ENCODE measurements at places on chromosomes 3 and 15.

DNA sequence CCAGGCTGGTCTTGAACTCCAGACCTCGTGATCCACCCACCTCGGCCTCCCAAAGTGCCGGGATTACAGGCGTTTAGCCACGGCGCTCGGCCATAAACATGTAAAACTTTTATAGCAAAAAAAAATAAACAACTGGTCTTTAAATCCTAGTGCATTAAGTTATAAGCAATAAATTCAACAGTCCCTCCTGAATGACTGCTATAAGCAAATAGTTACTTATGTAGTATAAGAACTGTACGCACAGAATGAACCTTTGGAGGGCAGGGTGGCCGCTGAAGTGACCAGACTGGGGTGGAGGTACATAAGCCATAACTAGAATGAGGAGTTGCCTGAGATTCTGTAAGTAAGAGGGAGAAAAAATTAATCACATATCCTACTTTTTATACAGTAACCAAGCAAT lies 12.6 kb downstream of the CCDC14 start:
- no peak for DNase-seq

- no peak for DNase-seq
Observed at GRCh38 chr3:8990266-8991215, 27.3 kb upstream of the RAD18 start.

DNA sequence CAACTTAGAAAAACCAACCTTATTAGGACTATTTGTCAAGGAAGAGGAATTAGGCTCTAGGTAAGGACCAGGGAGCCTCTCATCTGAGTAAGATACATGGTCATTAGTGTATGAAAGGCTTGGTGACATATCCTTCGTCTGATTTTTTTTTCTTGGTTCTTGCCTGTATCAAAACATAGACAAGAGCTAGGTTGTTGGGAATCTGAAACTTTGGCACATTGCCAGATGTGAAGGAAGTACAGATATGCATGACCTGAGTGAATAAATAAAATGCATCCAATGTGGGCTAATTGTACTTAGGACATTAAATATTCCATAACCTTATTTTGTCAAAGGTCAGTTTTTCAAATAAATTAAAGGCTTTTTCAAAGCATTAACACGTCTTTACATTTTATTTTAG lies 151.8 kb downstream of the SYNPR start:
- DNase-seq = no peak

DNA sequence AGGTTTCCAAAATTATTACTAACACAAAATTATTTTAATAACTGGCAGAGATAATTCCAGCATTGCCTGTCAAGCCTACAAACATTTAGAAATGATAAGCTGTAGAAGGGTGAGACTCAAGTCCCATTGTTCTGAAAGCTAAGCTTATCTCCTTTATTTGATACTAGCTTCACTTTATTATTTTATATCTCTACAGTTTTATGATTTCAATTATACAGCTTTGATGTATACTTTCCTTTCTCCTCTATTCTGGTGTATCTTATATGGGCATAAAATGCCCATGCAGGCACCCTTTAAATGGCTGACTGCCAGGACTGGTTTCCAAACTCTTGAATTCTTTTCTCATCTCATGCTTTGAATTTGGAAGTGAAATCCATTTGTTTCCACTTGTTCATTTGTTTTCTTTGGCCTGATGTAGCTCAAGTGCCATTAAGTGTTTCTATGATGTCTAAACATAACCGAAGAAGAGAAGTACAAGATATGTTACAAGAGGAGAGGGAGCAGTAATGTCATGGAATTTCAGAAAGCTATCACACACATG lies 372.1 kb upstream of the ARHGEF26 start:
- DNase-seq = no peak

GRCh38 chr3:53457068-53457467 lies 37.3 kb upstream of the CACNA1D start:
- no peak for DNase-seq

- DNase-seq = no peak
Observed at GRCh38 chr15:56613811-56614210, 119.5 kb downstream of the ZNF280D start.
